Right atrium auricular region (tissue), 2 donors: ENCODE measurements at places on chromosomes 7 and 10. TPM values are rescaled to one million over a fixed set of nuclear protein-coding genes. Genes with fewer than 3 reads are reported as not detected.

DNA sequence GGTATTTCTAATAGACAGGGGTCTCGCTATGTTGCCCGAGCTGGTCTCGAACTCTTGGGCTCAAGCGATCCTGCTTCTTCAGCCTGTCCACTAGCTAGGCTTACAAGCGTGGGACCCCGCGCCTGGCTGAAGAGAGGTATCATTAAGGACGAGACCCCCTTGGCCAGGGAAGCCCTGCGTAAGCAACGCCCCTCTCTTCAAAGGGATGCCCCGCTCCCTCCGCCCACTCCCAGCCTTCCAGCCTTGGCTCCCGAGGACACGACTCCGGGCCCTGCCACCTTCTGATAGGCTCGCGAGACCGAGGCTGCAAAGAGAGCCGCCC is 220 bp upstream of the ZKSCAN5 start:
- DNase-seq: no peak
- no peaks in the 10 kb centered on the region for H3K36me3 ChIP-seq
- peaks cover 35% of the 10 kb centered on the region for H3K4me1 ChIP-seq
- no peaks in the 10 kb centered on the region for H3K27me3 ChIP-seq

GRCh38 chr7:95095966-95096540 is 188.7 kb downstream of the PPP1R9A start:
- no peak overlapping the region for H3K4me3 ChIP-seq
- H3K4me1 ChIP-seq: peaks cover 8% of the 10 kb centered on the region
- no peak for DNase-seq
- H3K27me3 ChIP-seq: no peaks in the 10 kb centered on the region

DNA sequence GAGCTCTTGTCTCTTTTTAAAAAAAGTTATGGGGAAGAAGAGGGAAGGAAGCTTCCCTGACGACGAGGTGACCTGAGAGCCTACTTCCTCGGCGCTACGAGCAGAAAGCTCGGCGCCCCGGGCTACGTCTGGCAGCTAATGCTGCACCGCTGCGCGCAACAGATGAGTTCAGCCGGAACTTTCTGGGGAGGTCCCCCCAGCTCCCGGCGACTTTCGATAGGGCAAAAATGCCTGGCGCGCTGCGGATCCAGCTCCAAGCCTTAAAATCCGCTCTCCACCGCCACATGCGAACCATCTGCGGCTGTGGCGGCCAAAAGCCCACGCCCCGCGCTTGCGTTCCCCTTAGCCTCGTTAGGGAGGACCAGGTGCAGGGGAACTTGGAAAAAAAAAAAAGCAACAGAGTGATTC is 621 bp downstream of the P4HA1 start:
- peak overlapping the region; percentile 67 for H3K4me3 ChIP-seq
- H3K4me1 ChIP-seq: no peaks in the 10 kb centered on the region
- DNase-seq: peak; percentile 78
- H3K36me3 ChIP-seq: no peaks in the 10 kb centered on the region
- no peaks in the 10 kb centered on the region for H3K27me3 ChIP-seq
- H3K27ac ChIP-seq: peak overlapping the region; percentile 98

GRCh38 chr10:133169173-133169947 is 9.3 kb downstream of the KNDC1 start:
- H3K27ac ChIP-seq: no peak overlapping the region
- H3K36me3 ChIP-seq: no peaks in the 10 kb centered on the region
- H3K4me3 ChIP-seq: no peak overlapping the region

DNA sequence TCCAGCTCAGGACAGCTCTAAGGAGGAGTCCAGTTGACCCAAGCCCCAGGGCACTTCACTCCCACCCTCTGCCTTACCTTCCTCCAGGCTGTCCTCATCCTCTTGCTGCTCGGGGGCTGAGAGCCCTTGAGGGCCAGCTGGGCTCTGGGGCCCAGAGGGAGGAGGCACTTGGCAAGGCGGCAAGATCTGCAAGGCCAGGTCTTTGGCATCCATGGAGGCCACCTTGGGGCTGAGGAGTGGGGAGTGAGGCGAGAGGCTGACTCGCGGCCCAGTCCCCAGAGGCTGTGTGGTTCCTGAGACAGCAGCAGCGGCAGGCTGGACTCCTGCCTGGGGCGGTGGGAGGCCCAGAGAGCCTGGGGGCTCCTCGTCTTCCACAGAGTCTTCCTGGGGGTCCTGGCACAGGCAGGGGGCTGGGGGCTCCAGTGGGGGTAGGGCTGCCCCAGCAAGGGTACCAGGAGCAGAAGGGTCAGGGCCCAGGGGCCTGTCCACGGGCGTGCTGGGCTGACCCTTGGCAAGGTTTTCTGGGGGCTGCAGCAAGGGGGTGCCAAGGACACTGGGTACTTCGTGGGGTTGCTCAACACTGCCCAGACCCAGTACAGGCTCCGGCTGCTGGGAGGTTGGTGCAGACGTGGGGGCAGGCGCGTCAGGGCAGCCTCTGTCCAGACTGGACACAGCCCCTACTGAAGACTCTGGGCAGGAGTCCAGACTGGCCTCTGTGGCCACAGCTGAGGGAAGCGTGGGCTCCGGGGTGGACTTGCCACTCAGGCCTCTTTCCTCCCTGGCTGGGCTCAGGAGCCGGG is 6.5 kb downstream of the NACAD start:
- peaks cover 9% of the 10 kb centered on the region for H3K4me1 ChIP-seq
- no peak for DNase-seq
- H3K27me3 ChIP-seq: no peaks in the 10 kb centered on the region

DNA sequence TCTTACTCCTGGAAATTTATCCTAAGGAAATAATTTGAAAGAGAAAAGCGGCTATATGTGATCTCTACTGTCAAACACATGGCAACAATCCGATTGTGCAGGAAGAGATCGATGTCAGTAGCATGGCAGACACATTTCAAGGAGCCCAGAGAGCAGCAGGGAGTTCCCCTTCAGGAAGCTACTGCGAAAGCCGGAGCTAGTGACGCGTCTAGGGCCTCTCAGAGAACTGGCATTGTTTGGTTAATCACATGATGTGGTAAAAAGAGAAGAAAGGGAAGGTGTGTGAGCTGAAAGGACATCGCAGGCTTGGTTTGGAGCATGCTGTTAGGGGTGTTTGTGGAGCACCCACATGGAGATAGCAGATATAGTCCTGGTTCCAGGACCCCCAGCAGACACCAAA is 74.9 kb downstream of the BEND7 start:
- no peaks in the 10 kb centered on the region for H3K4me1 ChIP-seq
- H3K36me3 ChIP-seq: no peaks in the 10 kb centered on the region
- no peak for DNase-seq
- H3K4me3 ChIP-seq: no peak overlapping the region

GRCh38 chr10:63236113-63236935 is 103.2 kb downstream of the NRBF2 start:
- no peaks in the 10 kb centered on the region for H3K36me3 ChIP-seq
- H3K4me1 ChIP-seq: no peaks in the 10 kb centered on the region
- H3K27me3 ChIP-seq: no peaks in the 10 kb centered on the region
- peak overlapping the region; percentile 68 for H3K27ac ChIP-seq

GRCh38 chr10:47268696-47269095 is 31.3 kb upstream of the GDF10 start:
- H3K27me3 ChIP-seq: no peaks in the 10 kb centered on the region
- H3K4me3 ChIP-seq: no peak overlapping the region
- no peaks in the 10 kb centered on the region for H3K4me1 ChIP-seq
- H3K36me3 ChIP-seq: no peaks in the 10 kb centered on the region

DNA sequence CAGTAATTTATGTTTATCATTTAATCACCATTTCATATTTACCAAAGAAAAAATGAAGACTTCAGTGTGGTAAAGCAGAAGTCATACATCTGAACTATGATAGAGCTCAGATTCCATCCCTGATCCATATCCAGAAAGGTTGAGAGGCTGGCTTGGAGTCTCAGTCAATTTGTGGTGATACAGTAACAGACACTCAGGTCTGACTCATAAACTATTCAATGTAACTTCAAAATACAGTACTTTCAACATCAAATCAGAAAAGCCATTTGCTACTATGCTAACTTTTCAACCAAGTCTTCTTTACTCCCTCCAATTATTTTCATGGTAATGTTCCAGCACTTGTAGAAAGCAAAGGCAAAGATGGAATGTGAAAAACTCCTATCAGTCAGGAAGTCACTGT is 190.4 kb downstream of the HDAC9 start:
- H3K27me3 ChIP-seq: no peaks in the 10 kb centered on the region
- DNase-seq: no peak
- H3K4me3 ChIP-seq: no peak overlapping the region
- H3K27ac ChIP-seq: no peak overlapping the region
- no peaks in the 10 kb centered on the region for H3K4me1 ChIP-seq

DNA sequence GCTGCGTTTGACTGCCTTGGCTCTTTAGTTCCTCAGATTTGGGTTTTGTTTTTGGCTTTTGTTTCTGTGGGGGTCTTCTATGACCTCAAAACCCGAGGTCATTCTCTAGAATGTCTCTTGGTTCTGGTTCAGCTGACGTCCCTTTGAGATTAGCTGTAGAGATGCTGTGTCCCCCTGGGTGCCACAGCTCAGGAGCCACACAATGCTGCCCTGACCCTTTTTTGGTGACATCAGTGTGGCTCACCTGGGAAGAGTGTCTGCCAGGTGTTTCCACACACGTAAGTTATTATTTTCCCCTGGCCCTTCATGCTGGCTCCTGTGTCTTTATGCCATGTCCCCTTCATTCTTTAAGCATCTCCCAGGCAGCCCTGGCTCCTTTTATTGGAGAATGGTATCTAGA is 89.8 kb upstream of the DDC start:
- no peaks in the 10 kb centered on the region for H3K36me3 ChIP-seq
- no peak overlapping the region for H3K4me3 ChIP-seq
- peak overlapping the region; percentile 91 for H3K27ac ChIP-seq
- H3K4me1 ChIP-seq: no peaks in the 10 kb centered on the region

GRCh38 chr10:10911471-10911921 is 106.2 kb upstream of the CELF2 start:
- no peaks in the 10 kb centered on the region for H3K36me3 ChIP-seq
- DNase-seq: peak; percentile 90
- H3K4me1 ChIP-seq: no peaks in the 10 kb centered on the region
- H3K4me3 ChIP-seq: no peak overlapping the region

DNA sequence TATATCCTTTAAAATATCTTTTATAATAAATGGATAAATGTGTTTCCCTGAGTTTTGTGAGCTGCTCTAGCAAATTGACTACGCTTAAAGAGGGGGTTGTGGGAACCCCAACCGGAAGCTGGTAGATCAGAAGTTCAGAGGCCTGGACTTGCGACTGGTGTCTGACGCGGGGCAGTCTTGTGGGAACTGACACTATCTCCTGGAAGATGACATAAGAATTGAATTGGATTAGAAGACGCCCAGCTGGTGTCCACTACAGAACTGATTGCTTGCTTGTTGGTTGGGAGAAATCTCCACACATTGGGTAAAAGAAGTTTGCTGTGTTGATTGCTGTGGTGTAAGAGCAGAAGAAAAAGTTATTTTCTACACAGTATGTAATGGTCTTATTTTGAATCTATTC is 51.1 kb upstream of the AHR start:
- no peaks in the 10 kb centered on the region for H3K4me1 ChIP-seq
- H3K27me3 ChIP-seq: no peaks in the 10 kb centered on the region
- no peaks in the 10 kb centered on the region for H3K36me3 ChIP-seq
- H3K4me3 ChIP-seq: no peak overlapping the region
- no peak for DNase-seq
- no peak overlapping the region for H3K27ac ChIP-seq

GRCh38 chr10:103641326-103641725 is 147.8 kb downstream of the NEURL1 start:
- no peaks in the 10 kb centered on the region for H3K27me3 ChIP-seq
- H3K36me3 ChIP-seq: no peaks in the 10 kb centered on the region
- no peak overlapping the region for H3K4me3 ChIP-seq
- H3K27ac ChIP-seq: no peak overlapping the region
- no peaks in the 10 kb centered on the region for H3K4me1 ChIP-seq

DNA sequence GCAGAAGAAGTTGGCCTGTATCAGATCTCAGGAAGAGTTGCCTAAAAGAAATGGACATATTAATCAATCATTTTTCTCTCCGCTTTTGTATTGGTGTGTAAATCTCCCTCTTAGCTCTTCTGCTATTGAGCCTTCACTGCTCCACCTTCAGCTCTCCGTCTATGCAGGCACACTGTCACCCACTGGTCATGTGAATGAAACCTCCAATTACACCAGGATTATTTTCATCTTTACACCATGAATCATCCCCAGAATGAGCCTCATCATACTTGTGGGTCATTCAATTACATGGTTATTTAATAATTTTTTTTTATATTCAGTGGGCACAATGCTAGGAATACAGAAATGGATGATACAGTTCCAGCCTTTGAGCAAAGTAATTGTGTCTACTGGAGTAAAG is 92.6 kb downstream of the LRRC4 start:
- H3K36me3 ChIP-seq: no peaks in the 10 kb centered on the region
- H3K4me3 ChIP-seq: no peak overlapping the region
- no peak overlapping the region for H3K27ac ChIP-seq
- no peaks in the 10 kb centered on the region for H3K27me3 ChIP-seq
- H3K4me1 ChIP-seq: no peaks in the 10 kb centered on the region

GRCh38 chr10:1548146-1548545 is 189.2 kb downstream of the ADARB2 start:
- no peak overlapping the region for H3K4me3 ChIP-seq
- H3K27me3 ChIP-seq: no peaks in the 10 kb centered on the region
- DNase-seq: no peak
- H3K36me3 ChIP-seq: no peaks in the 10 kb centered on the region
- H3K4me1 ChIP-seq: no peaks in the 10 kb centered on the region

DNA sequence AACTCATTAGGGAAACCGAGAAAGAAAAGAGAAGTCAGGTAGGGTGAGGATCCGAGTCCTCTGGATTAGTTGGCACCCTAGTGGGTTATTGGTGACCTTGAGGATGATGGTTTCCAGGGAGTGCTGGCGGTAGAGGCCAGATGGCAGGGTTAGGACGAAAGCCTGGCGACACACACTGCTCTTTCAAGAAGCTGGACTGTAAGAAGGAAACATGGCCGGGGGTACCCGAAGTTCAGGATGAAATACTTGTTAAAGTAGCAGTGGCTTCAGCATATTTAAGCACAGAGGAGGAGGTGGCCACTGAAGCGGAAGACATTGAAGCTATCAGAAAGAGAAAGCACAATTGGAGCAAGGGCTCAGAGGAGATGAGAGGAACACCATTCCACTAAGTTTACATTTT is 224.6 kb downstream of the RELN start:
- DNase-seq: no peak
- H3K27me3 ChIP-seq: no peaks in the 10 kb centered on the region
- no peak overlapping the region for H3K4me3 ChIP-seq
- no peak overlapping the region for H3K27ac ChIP-seq

The STAG3 gene
- not detected for total RNA-seq

The GPC2 gene
- total RNA-seq: 0.12 TPM

The FZD1 gene
- 16.9 TPM for total RNA-seq

The TNRC18 gene
- total RNA-seq: 53.6 TPM

The RBM20 gene
- 51.7 TPM for total RNA-seq

The GRM3 gene
- total RNA-seq: not detected

The BPGM gene
- 16.7 TPM for total RNA-seq

The SPDYE18 gene
- total RNA-seq: not detected

The RHOBTB1 gene
- 16.8 TPM for total RNA-seq

The HTR5A gene
- total RNA-seq: not detected

The H2AZ2 gene
- 171 TPM for total RNA-seq

The NUTM2D gene
- 4.9 TPM for total RNA-seq

The NPC1L1 gene
- not detected for total RNA-seq
